ENCODE measurements at places on chromosomes 1 and 21.
A peak's percentile ranks its signal among the peaks of the same experiment; 100 is the strongest.

DNA sequence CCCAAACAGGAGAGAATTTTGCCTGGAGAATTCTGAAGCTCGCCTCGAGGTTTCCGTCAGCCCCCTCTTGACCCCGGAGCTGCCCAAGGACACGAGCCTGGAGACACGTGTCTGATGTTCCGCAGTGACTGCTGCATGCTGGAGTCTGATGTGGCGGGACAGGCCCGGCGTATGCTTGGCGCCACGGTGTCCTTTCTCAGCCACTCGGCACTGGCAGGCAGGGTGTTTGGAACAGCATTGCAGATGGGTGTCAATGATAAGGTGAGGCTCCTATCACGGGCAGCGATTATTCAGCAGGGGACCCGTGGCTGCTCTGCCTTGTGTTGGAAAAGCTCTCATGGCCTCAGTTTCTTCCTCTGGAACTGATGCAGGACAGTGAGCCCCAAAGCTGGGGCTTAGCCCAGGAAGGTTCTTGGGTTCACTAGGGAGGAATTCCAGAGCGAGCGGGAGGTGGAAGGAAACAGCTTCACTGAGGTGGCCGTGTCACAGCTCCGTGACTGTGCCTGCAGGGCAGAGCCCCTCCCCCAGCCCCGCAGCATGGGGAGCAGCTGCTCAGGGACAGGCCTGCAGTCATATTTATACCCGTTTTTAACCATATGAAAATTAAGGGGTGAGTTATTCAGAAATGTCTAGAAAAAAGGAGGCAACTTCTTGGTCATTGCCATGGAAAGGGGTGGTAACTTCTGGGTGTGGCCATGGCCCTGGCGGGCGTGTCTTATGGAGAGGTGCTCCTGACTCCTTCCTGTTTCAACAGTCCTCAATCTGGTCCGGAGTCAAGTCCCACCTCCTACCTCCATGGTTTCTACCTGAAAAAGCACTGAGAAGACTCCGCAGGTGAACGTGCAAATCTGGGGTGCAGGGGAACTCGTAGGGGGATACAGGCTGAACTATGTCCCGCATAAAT is 123.4 kb downstream of the SIK1 start:
- DNase-seq, result no peak

- peak; percentile 17 for DNase-seq
Measured at GRCh38 chr1:158329733-158330132, 1.6 kb downstream of the CD1B start.

GRCh38 chr1:209746451-209747165 is 9.2 kb upstream of the TRAF3IP3 start:
- DNase-seq, result peak; percentile 81

DNA sequence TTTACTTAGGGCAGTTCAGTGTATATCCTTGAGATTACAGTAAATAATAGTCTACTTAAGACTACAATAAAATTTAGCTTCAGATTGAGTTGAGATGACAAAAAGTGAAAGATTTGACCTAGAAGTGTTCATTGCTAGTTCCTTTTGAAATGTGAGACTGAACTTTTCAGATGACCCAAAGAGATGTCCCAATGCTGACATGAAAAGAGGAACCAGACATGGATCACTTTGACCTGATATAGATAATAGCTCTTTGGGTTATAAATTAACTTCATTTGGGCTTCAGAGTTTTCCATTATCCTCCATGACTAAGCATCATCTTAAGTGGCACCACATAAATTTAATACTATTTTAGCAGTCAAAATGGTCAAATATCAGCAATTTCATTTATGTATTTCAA is 25.7 kb upstream of the OR10J5 start:
- no peak for DNase-seq

- DNase-seq, result no peak
Measured at GRCh38 chr1:109529881-109530456, 9.7 kb upstream of the GPR61 start.

DNA sequence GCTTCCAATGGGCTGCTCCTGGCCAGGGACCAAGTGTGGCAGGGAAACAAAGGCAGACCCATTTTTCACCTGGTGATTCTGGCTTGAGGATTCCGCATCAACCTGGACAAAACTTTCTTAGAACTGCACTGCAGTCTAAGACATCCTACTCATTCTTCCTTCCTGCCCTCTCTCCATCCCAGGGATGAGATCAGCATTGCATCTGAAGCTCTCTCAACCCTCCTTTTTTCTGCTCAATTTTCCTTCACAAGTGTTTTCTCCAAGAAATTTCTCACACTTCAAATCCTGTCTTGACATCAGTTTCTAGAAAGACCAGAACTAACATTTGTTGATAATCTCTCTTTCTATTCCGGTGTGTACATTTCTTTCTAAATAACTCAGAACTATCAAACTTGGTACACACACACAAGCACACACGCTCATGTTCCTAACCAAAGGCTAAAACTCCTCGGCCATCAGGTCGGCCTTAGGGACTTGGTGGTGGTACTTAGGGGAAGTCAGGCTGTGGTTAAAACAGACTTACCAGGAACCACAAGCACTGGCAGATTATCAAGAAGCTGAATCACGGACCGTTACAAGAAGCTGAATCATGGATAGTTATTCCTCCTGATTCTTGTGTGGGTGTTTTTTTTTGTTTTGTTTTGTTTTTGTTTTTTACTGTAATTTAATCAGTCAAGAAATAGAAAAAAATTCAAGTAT is 21.0 kb upstream of the CXADR start:
- DNase-seq, result peak; percentile 98

DNA sequence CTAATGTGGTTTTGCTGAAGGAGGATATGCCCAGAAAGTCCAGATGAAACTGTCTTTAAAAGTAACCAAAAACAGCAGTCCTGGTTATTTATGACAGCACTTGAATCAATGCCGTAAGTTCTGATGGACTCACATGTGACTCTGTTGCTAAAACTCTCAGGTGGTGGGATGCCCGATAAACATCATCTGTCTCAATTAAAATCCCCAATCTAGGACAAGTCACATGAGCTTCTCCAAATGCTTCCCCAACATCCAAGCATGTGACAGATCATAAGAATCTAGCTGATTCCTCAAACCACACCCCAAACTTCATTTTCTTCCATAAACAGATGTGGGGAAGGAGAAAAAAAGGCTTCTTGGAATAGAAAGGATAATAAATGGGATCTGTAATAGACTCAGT is 786 bp upstream of the CTSK start:
- DNase-seq, result no peak

DNA sequence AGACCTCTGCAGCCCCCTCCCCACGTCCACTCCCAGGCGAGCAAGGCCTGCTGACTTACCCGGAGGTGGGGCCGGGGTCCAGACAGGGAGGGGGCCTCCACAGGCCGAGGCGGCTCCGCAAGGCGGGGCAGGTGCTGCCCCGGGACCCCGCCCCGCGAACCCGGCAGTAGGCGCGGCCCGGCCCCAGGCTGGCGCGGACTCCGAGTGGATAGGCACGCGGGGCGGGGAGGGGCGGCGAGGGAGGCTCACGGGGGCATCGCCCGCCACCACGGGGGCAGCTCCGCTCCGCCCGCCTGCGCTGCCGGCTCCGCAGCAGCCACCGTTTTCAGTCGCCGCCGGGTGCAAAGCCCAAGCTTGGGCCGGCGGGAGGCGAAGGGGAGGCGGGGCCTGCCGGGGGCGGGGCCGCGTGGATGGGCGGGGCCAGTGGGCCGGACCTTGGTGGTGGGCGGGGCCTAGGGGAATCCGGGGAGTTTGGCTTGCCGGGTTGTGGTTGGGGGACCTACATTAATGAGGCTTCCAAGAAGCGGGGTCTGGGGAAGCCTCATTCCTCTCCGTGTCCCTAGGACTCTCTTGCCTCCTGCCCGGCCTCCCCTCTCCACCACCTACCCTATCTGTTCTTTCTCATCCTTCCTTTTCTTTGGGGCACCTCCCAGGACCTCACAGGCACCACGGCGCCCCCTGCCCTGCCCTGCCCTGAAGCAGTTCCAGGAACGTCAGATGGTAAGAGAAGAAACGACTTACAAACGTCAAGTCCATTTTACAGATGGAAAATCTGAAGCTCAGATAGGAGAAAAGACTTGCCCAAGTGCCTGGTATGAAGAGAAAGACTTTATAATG is at the start of gene RIMS3:
TSS of gene RIMS3 (minus strand) at position 348 of the 837 bp plus-strand sequence. CDS start 23,757 bp downstream, outside the sequence.
- peak; percentile 20 for DNase-seq

- no peak for DNase-seq
Measured at GRCh38 chr1:59138402-59138801, 158.5 kb upstream of the FGGY start.

- DNase-seq, result no peak
Measured at GRCh38 chr1:12460121-12460520, 157.9 kb downstream of the DHRS3 start.

GRCh38 chr1:927748-928147 is 4.0 kb downstream of the SAMD11 start:
- no peak for DNase-seq

- no peak for DNase-seq
Measured at GRCh38 chr1:199403531-199404116, 623.9 kb upstream of the NR5A2 start.

DNA sequence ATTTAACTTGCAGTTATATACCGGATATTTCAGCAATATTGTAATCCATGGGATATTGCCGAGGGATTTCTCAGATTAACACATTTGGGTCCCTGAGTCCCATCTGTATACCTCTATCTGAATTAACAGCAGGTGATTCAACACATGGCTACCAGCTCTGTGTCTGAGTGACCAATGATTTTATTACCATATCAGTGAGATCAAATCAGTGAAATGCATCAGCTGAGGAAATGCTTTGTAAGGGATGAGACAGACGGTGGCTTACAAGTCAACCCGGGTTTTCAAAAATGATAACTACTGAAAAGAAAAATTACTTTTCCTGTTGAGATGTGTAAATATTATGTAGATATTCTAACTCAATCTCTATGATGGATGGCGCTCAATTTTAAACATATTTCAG is 504.1 kb upstream of the PKN2 start:
- no peak for DNase-seq

DNA sequence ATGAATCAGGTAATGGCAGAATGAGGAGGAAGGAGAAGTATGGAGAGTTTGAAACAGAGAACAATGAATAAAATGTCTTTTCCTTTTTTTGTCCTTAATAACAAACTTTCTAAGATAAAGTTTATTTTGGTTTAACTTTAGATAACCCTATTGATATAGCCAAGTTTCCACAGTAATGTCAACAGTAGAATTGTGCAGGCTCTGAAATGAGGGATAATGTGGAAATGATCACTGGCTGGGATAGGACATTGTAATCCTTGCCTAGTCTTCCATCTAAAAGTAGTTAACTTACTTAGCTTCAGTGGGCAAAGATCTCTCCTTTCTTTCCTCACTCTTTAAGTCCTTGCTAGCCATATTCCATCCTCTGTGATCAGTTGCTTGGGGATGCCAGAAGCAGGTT is 52.8 kb downstream of the NTMT2 start:
- no peak for DNase-seq

DNA sequence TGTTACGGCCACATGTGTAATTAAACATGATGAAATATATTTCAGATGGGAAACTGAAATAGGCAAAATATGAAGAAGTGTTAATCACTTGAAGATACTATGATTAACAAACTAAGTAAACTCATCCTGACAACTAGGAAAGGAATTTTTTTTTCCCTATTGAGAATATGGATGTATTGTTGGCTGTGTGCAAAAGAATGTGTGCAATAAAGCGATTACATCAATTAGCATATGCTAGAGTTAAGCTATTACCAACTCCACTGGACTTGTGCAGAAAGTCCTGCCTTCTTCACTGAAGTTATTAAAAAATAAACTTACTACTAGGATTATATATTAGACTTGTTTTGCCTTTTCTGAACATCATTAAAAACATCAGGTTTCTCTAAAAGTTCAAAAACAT is 143.2 kb upstream of the DMRTA2 start:
- peak; percentile 22 for DNase-seq

DNA sequence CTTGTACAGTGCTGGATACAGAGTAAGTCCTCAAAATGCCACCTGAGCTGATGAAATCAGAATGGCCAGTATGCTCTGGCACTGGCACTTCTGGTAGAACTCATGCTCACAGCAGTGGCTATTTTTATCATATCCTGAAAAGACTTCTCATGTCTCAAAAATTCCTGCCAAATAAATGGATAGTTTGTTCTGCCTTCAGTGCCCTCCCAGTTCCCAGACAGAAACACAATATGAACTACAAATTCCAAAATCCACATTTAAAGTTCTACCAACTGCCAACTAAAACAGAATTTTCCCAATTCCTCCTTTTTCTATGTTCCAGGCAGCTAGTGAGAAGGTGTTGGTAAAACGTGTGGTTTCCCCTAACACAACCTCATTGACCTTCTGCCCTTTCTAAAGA is 51.4 kb upstream of the RGS1 start:
- DNase-seq, result no peak

- peak; percentile 52 for DNase-seq
Measured at GRCh38 chr1:119027759-119028158, 39.6 kb upstream of the TBX15 start.

DNA sequence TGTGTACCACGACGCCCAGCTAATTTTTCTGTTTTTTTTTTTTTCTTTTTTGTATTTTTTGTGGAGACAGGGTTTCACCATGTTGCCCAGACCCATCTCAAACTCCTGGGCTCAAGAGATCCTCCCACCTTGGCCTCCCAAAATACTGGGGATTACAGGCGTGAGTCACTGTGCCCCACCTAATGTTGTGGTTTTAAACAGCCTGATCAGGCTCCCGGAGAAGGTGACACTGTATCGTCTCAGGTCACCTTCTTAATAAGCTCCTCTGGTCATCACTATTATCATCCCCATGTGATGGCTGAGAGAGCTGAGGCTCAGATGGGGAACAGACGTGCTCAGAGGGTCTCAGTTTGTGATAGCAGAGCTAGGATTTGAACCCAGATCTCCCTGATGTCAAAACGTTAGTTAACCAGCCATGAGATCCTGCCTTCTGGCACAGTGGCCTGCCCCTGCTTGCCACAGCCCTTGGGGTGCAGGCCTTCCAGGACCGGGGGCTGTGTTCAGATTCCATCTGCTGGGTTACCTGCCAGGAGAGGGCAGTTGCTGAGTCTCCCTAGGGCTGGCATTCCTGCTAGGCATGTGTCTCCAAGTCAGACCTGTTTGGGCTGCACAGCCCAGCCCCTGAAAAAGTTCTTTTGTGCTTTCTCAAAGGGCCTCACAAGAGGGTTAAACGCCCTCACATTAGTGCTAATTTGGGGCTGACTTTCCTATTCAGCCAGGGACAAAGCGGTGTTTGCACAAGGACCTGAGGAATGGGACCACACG is 32.7 kb upstream of the GRHL3 start:
- peak; percentile 77 for DNase-seq

DNA sequence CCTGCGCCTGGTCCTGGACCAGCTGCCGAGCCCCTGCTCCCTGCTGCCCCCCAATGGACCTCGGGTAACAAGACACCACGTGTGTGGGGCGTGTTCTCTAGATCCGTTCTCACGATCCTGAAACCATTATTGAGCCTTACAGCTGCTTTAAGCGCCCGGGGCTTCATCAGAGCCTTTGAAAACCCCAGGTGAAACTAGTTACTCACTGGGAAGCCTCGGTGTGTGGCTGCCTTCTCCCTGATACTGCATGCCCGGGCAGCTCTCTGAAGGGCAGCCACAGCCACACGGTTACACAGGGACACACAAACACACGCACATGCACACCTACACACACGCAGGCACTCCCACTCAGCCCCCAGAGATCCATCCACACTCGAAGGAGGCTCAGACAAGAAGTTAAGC is 5.3 kb downstream of the HES2 start:
- DNase-seq, result peak; percentile 99
